Cerebellar nuclear complex (tissue), 1 donor: ENCODE measurements at places on chromosomes 11 and 22.

DNA sequence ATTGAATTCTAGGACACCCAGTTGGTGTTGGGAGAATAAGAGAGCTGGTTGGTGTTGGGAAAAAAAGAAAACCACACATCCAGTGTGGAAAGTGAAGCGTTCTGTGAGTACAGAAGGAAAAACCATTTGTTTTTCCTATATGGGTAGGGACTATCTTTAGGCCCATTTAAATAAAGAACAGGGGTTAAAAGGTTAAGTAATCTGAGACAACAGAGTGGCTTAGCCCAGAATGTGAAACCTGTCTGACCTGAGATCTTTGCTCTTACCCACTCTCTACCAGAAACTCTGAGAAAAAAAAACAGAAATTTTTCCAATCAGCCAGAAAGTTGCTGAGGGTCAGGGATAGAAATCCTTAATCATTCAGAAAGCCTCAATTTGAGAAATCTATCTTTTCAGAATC, 59.8 kb upstream of the LRRC55 start:
- DNase-seq = no peak

- no peak for DNase-seq
Observed at GRCh38 chr11:980438-981357, 55.0 kb downstream of the AP2A2 start.

GRCh38 chr11:39365809-39366436, 2093.5 kb downstream of the LRRC4C start:
- DNase-seq = no peak

GRCh38 chr11:2445746-2446551, 1.1 kb downstream of the KCNQ1 start:
- no peak for DNase-seq

- DNase-seq = no peak
Observed at GRCh38 chr11:128179039-128179438, 408.3 kb downstream of the ETS1 start.

DNA sequence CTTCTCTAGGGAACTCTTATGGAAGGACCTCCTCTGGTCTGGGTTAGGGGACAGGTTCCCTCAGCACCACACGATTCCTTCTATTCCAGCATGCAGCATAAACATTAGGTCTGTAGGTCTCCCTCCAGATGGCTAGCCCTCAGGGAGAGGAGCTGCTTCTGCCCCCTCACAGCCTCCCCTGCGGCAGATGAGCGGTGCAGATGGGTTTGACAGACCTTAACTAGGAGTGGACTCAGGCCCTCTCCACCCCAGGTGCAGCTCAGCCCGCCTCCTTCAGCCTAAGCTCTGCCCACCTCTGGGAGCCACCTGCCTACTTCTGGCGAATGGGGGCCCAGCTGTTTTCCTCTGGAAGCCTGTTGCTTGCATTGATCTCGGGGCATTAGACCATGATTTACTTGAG, 55.7 kb upstream of the EIF3D start:
- DNase-seq = no peak
